Daoy (cell line): ENCODE measurements at places on chromosomes 11 and 22. TPM values are rescaled to one million over a fixed set of nuclear protein-coding genes. Genes with fewer than 3 reads are reported as not detected.

- DNase-seq = no peak
These were observed 522.6 kb downstream of the MN1 start for GRCh38 chr22:27278946-27279345.

- peak; percentile 54 for DNase-seq
These were observed 13.4 kb downstream of the VWCE start for GRCh38 chr11:61281581-61282250.

GRCh38 chr11:15858881-15859280, 497.5 kb downstream of the SOX6 start:
- DNase-seq = no peak

Gene CHADL
- total RNA-seq = 0.46 TPM in 1 of 2 replicates, not detected in the other

Gene KCNJ11
- total RNA-seq = not detected in 2 replicates

Gene SCN2B
- total RNA-seq = not detected in 2 replicates
